ENCODE measurements at places on chromosomes 4 and X. TPM values are rescaled to one million over a fixed set of nuclear protein-coding genes. Genes with fewer than 3 reads are reported as not detected.

Gene UGT2A1
- not detected for total RNA-seq

DNA sequence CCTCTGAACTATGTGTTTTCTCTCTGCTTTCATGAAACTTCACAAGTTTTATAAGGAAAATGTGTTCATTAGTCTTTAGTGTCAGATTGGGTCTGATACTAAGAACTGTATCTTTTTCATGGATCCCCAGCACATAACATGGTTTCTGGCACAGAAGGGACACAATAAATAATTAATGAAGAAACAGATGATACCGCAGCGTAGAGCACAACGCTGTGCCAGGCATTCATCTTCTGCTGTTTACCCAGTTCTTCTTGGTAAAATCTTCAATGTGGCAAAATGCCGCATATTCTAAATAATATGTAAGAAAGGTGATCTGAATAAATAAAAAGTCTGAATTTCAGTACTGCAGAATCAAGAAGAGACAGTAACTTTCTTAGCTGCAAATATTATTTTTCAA, 12.3 kb downstream of the SCARB2 start:
- peak overlapping the region; percentile 97 for H3K27ac ChIP-seq
- H3K27me3 ChIP-seq: no peaks in the 10 kb centered on the region
- no peaks in the 10 kb centered on the region for H3K36me3 ChIP-seq
- H3K4me1 ChIP-seq: peaks cover 96% of the 10 kb centered on the region

- no peak overlapping the region for H3K4me3 ChIP-seq
- no peaks in the 10 kb centered on the region for H3K4me1 ChIP-seq
- no peak for DNase-seq
- H3K27ac ChIP-seq: no peak overlapping the region
Measured at GRCh38 chr4:187378441-187378840, 617.1 kb upstream of the ZFP42 start.

DNA sequence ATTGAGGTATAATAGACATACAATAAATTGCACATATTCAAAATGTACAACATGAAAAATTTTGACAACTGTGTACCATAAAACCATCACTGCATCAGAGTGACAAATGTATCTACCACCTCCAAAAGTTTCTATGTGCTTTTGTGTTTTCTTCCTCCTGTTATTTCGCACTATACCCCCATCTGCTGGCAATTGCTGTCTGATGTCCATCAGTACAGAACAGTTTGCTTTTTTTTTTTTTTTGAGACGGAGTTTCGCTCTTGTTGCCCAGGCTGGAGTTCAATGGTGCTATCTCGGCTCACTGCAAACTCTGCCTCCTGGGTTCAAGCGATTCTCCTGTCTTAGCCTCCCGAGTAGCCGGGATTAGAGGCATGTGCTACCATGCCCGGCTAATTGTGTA, 154.3 kb upstream of the GIMD1 start:
- H3K4me1 ChIP-seq: no peaks in the 10 kb centered on the region
- H3K27me3 ChIP-seq: no peaks in the 10 kb centered on the region
- no peaks in the 10 kb centered on the region for H3K36me3 ChIP-seq
- no peak for DNase-seq
- H3K27ac ChIP-seq: no peak overlapping the region

DNA sequence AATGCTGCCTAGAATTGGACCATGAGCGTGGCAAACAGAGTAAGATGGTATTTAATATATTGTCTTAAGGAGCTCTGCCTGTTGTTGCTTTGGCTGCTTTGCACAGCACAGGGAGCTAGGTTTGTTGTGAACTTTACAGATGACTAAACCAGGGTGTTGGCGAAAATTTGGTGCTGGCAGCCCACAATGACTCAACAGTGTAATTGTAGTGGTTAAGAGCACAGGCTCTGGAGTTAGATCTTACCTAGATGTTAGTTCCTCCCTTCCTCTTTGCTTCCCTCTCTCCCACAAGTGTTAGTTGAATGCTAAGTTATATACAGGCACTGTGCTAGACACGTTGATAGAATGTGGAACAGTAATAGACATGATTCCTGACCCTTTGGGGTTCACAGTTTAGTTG, 128.9 kb upstream of the TRPC5 start:
- H3K4me3 ChIP-seq: no peak overlapping the region
- no peaks in the 10 kb centered on the region for H3K36me3 ChIP-seq
- DNase-seq: no peak
- no peaks in the 10 kb centered on the region for H3K4me1 ChIP-seq

Gene ARHGAP6
- 18.0 TPM for total RNA-seq

Gene LPAR4
- total RNA-seq: not detected

- H3K36me3 ChIP-seq: no peaks in the 10 kb centered on the region
- peak within 1 kb of the TSS; percentile 74 for H3K27ac ChIP-seq
- H3K4me1 ChIP-seq: no peaks in the 10 kb centered on the region
- no peaks in the 10 kb centered on the region for H3K27me3 ChIP-seq
Measured at GRCh38 chrX:73562984-73563737, at the start of gene CHIC1. TSS of gene CHIC1 (plus strand) at chrX:73563197. CDS start at chrX:73563285, 88 bp downstream.

Measured in gastrocnemius medialis (tissue), 4 donors.